Heart left ventricle (tissue), 16 donors: ENCODE measurements at places on chromosomes 4 and X.

DNA sequence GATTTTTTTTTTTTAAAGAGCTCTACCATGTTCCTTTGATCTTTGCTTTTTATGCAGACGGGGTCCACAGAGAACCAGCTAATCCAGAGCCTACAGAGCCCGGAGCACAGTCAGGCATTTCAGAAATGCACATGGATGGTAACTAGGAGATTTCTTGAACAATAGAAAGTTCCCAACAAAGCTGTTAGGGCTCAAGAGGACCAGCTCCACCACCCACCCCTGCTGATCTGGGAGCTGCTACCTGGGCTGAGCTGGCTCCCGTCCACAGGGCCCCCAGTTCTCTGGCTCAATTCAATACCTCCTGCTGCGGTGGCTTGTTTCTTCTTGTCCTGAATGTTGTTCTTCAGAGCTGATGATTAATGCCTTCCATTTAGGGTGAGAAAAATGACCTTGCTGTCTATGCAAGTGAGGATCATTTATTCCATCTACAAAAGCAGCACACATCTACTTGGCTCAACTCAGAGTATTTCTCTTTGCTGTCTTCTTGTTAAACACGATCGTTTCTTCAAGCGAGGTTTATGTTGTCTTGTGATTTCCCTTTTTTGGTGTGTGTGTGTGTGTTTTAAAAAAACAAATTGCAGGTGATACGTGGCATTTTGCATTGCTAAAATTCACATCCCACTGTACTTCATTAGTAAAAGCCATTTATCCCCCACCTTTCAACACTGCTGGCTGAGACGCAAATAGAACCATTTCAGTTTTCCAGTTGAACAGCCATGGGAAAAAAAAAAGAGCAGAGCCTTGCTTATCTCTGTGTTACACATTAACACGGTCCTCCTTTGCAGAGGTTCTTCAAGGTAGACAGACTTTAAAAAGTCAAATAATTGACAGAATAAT, 31.3 kb downstream of the IGFBP7 start:
- no peak for DNase-seq

DNA sequence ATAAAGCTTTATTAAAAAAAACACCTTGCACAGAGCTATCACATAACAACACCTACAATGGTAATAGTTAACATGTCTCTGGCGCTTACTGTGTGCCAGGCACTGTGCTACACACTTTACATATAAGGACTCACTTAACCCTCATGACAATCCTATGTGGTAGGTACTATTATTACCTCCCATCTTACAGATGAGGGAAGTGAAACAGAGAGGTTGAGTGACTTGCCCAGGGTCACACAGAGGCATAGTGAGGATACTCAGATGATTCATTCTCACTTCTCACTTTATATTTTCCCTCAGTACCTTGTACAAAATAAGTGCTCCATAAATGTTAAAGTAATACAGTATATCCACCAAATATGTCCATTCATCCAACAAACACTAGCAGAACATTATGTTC, 43.4 kb upstream of the IQSEC2 start:
- no peak for DNase-seq

- DNase-seq = no peak
These were observed 63.9 kb upstream of the TRIM2 start for GRCh38 chr4:153140294-153140693.

- DNase-seq = no peak
These were observed 171.3 kb downstream of the BTC start for GRCh38 chr4:74623041-74623440.

- no peak for DNase-seq
These were observed 199.5 kb upstream of the DIPK2B start for GRCh38 chrX:45400027-45400779.

DNA sequence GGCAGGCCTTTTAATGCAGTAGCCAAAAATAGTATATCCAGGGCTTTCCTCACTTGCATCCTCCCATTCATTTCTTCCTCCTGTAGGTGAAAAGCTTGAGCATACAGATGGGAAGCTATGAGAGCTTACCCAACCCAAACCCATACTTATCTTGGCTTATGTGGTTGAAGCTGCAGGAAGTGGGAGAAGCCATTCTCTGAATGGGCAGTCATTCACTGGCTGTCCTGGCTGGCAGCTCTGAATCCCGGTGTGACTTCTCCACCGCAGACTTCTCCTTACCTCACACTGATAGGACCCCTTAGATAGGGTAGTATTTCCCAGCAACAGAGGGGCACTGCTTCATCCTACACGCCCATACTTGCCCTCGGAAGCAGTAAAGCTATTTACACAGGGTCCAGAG, 125.4 kb downstream of the AMMECR1 start:
- no peak for DNase-seq

GRCh38 chrX:56281789-56282188, 49.6 kb downstream of the KLF8 start:
- no peak for DNase-seq

- no peak for DNase-seq
These were observed 109.7 kb downstream of the AFAP1 start for GRCh38 chr4:7829652-7830580.

DNA sequence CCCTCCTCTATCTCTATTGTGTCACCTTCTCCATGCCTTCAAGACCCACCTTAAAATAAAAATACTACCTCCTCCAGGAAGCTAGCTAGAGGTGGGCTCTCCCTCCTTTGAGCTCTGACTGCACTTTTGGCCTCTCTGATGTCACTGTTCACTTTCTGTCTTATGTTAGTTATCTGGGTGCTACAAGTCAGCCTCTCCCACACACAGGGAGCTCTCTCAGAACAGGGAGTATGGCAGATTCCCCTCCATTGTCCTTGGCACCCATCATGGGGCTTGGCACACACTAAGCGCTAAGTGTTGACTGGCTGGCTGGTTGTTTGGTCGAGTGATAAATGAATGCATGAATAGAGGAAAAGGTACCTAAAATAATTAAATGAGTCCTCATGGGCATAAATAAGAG, 21.2 kb upstream of the KDM5C start:
- no peak for DNase-seq

GRCh38 chr4:11440481-11441193, 11.9 kb upstream of the HS3ST1 start:
- DNase-seq = no peak

DNA sequence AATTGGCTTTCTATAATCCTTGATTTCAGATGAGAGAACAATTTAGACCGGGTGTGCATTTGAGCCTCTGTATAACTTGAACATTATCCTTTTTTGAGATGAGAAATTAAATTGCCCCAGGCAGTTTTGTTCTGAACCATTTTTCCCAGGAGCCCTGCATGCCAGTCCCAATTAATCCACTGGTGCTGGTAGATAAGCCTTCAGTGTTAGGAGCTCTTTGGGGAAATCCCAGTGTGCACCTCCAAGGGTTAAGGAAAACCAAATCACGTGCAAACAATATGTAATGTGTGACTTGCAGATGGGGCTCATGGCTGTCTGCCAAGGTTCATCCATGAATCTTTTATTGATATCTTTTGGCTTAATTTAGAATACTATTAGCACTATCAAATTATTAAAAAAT, 43.2 kb downstream of the KIT start:
- no peak for DNase-seq

- DNase-seq = no peak
These were observed 20.0 kb downstream of the STBD1 start for GRCh38 chr4:76326515-76326914.

GRCh38 chr4:28227764-28228163, 1367.1 kb downstream of the STIM2 start:
- no peak for DNase-seq
